ENCODE measurements at places on chromosomes 5 and 9.

GRCh38 chr5:17723876-17724275 lies 89.6 kb downstream of the TAF11L14 start:
- no peak for DNase-seq

DNA sequence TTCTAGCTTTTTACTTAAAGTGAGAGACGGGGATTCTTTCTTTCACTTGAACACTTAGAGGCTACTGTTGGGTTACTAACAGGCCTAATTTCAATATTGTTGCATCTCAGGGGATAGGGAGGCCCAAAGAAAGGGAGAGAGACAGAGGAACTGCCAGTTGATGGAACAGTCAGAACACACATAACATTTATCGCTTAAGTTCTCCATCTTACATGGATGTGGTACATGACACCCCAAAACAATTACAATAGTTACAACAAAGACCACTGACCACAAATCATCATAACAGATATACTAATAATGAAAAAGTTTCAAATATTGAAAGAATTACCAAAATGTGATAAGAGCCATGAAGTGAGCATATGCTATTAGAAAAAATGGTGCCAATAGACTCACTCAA lies 4.3 kb upstream of the RIC1 start:
- DNase-seq: no peak

GRCh38 chr5:97002983-97003382 lies 67.1 kb downstream of the LNPEP start:
- no peak for DNase-seq

DNA sequence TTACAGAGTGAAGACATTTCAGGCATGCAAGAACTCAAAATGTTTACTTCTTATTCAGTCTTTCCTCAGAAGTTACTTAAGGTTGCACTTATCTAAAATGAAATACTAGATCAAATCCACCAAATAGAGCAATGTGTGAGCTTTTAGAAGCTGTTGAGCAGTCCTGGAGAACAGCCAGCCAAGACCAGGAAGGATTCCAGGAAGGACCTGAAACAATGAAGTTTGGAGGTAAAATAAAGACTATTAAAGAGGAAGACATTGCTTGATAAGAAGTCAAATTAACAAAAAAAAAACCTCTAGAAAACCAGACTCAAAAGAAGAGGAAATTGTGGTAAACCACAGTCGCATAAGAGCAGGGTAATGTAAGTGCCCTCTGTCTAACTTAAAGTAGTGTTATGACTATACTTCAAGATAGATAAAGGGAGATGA lies 156.2 kb upstream of the S1PR3 start:
- no peak for DNase-seq

- no peak for DNase-seq
These were observed 1530.6 kb downstream of the EFNA5 start for GRCh38 chr5:106140101-106140500.

DNA sequence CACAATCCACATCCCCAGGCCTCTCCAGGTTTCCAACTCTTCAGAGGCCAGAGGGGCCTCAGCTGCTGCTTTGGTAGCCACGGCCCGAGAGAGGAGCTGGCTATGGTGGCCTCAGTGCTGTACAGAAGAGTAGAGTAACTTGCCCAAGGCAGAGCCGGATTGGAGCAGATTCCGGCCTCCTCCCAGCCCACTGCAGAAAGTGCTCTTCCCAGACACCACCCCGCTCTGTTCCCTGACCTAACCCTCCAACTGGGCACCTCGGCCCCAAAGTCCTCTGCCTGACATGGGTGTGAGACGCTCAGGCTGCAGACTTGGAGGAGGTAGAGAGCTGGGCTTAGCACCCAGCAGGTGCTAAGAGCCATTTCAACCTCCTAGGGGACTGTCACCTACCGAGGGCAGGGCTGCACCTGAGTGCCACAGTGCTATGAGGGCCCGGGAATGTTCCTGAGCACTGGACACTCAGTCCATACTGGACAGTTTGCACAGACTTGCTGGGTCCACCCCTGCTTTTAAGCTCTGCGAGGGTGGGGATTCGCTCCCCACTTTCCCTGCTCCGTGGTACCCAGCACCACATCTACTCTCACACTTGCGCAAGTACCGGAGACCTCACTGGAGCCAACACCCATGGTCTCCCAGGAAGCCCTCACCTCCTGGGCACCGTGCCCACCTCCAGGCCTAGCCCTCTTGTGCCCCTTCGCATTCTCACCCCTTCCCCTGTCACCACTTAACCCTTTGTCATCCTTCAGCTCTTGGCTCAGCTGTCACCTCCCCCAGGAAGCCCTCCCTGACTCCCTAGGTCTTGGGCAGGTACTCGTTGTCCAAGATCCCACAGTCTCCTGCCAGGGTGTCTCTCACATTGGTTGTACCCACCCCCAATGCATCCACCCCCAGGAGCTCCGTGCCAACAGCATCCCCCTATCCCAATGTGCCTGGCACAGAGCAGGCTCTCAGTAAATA lies 49.8 kb downstream of the DBH start:
- no peak for DNase-seq

DNA sequence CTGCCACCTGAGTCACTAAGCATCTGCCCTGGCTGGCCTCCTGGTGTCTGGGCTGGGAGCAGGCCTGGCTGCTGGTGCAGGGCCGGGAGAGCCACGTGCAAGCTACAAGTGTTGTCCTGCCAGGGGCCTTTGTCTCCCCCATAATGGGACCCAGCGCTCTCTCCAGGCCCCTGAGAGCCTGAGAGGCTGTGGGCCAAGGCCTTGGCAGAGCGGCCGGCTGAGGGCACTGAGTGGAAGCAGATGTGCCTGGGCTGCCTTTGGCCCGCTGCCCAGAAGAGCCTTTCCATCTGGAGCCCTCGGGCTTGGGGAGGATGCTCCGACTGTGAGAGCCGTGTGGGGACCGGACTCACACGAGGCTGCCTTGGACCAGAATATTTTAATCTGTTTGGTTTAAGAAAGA lies 185.5 kb downstream of the RGS3 start:
- no peak for DNase-seq

- no peak for DNase-seq
These were observed 35.8 kb downstream of the ALG2 start for GRCh38 chr9:99185934-99186333.
